LHCN-M2 (cell line): ENCODE measurements at places on chromosomes 16 and 17.
A peak's percentile ranks its signal among the peaks of the same experiment; 100 is the strongest.

GRCh38 chr17:45755050-45755449, 29.1 kb upstream of the CRHR1 start:
- no peak for DNase-seq

- peak; percentile 79 for DNase-seq
Measured at GRCh38 chr16:21158208-21159110, at the start of gene LDAF1. TSS of gene LDAF1 (plus strand) at chr16:21158674. CDS start at chr16:21161183, 2,509 bp downstream.

GRCh38 chr17:349666-350065, 2.9 kb downstream of the RPH3AL start:
- no peak for DNase-seq

DNA sequence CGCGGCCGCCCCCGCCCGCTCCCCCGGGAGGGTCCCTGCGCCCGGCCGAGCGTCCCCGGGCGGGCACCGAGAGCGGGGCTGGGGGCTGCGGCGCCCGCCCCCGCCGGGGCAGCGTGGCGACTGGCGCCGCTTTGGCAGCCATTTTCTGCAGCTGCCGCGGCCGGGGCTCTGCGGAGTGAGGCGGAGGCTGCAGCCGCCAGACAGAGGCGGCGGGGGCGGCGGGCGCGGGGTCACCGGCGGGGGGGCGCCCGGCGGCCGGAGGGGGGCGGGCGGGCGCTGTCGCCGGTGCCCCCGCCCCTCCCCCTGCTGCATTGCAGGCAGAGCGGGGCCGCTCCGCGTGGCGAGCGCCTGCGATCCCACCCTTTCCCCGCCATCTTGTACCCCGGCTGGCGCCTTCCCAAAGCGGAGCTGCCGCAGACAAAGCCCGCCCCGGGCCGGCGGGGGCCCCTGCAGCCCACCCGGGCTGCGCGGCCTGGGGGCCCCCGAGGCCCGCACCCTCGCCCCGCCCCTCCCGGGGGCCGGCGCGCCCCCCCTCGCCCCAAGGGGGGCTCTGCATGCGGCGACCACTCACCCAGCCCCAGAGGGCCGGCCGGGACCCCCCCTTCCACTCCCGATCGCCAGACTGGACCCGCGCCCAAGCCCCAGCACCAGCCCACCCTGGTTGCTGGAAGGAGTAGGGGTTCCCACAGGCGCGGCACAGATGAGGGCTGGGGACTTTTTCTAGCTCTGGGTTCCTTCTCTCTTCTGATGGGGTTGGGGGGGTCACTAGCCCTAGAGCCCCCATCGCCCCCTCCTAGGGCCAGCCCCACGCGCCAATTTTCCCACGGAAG, 16.6 kb upstream of the CBX8 start:
- no peak for DNase-seq

GRCh38 chr17:3980381-3981014, 16.3 kb upstream of the ATP2A3 start:
- no peak for DNase-seq

DNA sequence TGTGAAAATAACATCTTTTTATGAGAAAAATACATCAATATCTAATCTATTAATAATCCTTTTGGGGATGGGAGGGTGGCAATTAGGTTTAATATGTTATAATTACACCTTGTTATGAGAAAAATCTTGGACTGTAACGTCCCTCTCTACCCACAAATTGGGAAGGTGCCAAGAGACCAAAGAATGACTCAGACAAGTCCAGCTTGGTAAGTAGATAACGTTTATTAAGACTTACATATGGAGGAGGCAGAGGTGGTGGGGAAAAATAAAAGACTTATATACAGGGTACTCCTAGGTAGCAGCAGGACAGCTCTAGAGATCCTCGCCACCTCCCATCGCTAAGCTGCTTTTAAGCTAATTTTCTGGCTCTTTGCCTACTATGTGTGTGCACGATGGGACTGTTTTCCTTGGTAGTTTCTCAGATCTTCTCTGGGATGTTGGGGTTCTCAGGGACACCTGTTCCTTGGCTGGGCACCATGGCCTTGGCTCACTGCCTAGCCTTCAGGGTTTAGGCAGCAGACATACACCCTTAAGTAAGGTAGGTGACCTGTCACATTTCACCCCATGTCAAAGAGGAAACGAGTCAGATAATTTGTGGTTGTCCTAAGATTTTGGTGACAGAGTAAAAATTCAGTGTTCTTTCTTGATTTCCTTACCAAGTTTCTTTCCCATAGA, 31.5 kb downstream of the RBL2 start:
- peak; percentile 67 for DNase-seq

DNA sequence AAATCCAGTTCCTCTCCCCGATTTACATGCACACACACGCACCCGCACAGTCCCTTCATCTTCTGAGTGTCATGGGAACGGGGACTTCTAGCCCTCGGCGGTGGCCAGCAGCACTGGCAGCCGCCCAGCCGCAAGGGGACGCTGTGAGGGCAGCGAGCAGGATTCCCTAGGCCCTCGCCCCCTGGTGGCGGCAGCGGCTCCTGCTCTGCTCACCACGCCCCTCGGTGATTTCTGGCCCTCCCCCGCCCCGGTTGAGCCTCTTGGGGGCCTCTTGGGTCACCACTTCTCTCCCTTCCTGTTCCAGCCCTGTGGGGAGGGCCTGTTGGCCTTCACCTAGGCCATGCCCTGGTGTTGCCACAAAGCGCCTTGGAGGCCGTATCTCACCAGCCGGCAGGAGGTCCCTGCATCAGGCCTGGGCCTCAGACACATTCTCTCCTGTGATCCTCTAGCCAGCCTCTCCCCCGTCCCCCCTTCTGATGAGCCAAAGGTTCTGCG, 75.2 kb upstream of the KSR1 start:
- DNase-seq, result peak; percentile 35

DNA sequence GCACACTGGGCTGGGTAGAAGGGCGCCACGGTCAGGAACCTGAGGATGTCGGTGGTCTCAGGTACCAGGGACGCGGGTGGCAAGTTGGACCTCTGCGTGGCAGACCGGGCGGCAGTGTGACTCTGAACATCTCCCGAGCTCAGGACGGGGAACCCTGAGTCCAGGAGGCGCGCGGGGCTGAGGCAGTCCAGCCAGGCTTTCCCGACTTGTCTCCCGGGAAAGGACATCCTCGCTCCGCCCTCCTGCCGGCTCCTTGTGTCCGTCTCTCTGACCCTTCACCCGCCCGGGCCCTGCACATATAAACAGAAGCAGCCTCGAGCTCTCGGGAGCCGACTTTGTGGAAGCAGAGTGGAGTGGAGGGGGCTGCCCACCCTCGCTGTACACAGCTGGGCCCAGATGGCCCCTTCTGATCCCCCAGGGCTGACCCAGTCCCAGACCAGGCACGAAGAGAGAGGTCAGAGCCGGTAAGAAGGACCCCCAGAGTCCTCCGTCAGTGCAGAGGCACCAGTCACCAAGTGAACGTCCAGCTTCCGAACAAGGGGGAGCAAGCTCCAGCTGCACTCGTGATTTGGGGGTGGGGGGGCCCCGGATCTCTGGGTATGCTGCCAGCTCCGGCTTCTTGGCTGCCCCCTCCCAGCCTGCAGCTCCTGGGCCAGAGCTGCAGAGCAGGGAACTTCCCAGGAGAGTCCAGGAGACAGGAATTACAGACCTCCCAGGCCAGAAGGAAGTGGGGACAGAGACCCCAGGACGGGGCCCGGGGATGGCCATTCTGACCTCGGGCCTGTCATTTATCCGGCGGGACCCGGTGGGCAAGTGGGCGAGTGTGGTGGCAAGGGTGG, 8.5 kb upstream of the P2RX1 start:
- DNase-seq, result no peak

DNA sequence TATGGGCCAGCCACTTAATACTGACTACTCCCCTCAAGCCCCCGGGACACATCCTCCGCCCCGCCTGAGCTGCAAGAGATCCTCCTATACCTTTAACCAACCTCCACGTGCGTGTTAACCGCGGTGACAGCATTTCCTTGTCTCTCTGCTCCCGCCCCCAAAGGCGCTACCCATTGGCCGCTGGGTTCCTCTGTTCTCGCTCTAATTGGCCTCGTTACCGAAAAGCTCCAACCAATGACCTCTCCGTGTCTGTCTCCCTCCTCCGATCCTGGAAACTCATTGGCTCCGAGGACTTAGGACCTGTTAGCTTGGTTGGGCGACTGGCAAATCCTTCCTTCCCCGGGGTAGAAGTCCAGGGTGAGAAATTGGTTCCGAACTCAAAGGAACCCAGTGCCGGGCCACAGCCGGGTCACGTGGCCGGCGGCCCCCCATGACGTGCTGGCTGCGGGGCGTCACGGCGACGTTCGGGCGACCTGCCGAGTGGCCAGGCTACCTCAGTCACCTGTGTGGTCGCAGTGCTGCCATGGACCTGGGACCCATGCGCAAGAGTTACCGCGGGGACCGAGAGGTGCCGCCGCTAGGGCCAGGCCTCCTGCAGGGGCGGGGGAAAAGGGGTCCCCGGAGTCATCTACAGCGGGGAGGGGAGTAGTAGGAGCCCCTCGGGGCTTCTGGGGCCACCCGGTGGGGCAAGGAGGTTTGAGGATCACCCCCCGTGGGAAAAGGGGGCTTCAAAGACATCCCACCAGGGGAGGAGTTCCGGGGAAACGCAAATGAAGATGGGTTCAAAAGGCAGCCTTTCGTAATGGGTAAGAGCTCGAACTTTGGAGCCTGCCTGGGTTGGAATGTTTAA, at the start of gene PNPO:
Gene PNPO (plus strand): TSS at position 326 of the 850 bp plus-strand sequence. CDS start 105 bp downstream, at position 431.
- DNase-seq, result peak; percentile 98

DNA sequence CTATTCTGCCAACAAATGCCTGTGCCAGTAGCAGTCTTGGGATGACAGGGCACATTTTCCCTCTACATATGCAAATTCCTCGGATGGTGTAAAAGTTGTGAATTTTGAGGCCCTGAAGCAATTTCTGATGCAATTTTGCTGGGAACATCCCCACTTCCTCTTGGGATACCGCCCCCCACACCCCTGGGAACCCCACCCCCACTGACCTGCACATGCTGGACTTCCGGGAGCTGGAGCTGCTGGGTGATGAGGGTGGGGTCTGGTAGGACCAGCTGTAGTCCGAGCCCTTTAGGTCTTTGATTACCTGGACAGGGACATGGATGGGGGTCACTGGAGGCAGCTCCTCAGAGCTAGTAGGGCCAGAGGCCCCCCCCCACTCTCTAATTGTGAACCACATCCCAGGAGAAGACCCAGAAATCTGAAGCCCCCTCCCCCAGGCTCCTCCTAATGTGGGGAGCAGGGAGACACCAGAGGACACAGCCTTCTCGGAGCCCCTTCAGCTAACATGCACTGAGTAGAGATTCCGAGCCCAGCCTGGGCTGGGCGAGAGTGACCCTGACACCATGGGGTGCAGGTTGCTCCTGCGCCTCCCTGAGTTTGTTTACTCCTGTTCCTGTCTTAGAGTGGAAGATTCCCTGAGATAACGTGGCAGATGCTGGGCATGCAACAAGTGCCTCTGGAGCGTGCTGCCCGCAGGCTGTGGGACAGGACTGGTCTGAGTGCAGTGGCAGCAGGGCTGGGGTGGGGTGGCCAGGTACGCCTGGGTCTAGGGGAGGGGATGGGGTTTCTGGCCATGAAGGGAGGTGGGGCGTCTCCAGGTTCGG, 9.0 kb downstream of the MTSS2 start:
- DNase-seq, result no peak

GRCh38 chr16:56514845-56515244, 5.0 kb downstream of the BBS2 start:
- no peak for DNase-seq

DNA sequence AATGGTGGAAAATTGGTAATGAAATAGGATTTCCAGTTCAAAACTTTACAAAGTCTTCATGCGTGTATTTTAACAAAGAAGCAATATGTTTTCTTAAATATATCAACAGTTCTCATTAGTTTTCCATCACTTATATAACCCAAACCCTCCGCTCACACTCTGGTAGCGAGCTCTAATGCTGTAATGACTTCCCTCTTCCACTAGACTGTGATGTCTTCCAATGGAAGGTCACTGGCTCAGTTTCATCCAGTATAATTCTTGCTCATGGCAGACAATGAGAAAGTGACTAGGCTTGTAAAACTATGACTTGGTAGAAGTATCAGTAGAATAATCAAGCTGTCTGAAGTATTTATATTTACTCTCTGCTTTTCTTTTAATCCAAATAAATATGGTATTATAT, 32.8 kb downstream of the NETO2 start:
- peak; percentile 3 for DNase-seq

DNA sequence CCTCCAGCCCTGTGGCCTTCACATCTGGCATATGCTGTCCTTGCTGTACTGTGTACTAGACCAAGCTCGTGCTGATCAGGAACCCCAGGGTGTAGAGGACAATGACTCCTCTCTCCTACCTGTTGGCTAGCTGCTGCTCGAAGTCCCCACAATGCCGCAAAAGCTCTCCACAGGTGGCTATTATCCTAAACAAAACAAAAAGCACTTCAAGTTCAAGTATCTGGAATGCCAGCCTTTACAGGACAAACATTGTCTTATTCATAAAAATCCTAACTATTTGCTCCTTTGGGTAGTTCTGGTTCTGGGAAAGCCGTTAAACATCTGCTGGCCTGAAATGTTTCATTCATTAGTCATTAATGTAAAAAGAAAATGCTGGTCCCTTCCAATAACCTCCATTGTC, 42.8 kb downstream of the COG7 start:
- DNase-seq, result peak; percentile 43

GRCh38 chr17:64780096-64781013, 118.2 kb upstream of the SMURF2 start:
- DNase-seq, result no peak

- no peak for DNase-seq
Measured at GRCh38 chr17:6107791-6108190, 37.6 kb downstream of the WSCD1 start.

DNA sequence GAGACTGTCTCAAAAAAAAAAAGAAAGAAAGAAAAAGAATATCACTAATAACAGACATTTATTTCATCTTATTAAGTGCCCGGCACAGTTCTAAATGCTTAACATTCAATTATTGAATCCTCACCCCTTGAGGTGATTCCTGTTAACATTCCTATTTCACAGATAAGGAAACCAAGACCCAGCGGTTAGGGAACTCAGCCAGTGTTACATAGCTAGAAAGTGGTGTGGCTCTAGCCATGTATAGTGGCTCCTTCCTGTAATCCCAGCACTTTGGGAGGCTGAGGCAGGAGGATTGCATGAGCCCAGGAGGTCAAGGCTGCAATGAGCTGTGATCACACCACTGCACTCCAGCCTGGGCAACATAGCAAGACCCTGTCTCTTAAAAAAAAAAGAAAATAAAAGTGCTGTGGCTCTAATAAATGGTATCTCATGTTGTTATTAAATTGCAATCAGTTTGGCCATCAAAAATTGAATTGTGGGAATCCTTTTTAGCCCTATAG, 28.1 kb downstream of the ZNRF1 start:
- DNase-seq, result no peak

GRCh38 chr16:57920215-57920879, 50.6 kb downstream of the CNGB1 start:
- DNase-seq, result no peak

DNA sequence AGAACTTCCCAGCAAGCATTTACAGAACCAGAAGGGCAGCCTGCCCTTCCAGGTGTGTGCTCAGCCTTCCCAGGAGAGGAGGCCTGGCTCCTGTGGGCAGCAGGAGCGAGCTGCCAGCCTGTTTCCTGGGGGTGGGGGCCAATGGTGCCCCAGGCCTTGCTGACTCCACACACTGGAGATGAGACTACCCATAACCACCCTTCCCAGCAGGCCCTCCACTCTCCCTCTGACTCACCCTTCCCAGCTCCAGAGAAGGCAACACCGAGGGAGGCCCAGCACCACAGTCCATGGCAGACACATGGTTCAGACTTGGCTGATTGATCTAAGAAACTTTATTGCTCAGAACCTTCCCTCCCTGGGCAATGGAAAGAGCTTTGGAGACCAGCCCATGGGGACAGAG, 1.8 kb upstream of the PRSS53 start:
- DNase-seq, result no peak

GRCh38 chr16:22267764-22268163, 29.4 kb upstream of the POLR3E start:
- DNase-seq, result no peak

GRCh38 chr17:1560101-1560857, 2.3 kb downstream of the PITPNA start:
- DNase-seq, result no peak
